ENCODE measurements at places on chromosomes 13 and 19. TPM values are rescaled to one million over a fixed set of nuclear protein-coding genes. Genes with fewer than 3 reads are reported as not detected.

Gene CASP14
- polyA plus RNA-seq: not detected

Gene ZNF317
- 18.5 TPM for polyA plus RNA-seq

Gene ZIC2
- 10.6 TPM for polyA plus RNA-seq

Gene NLRP7
- polyA plus RNA-seq: not detected

Gene TPGS1
- polyA plus RNA-seq: 83.2 TPM

Gene RAB8A
- 27.5 TPM for polyA plus RNA-seq

Gene DPRX
- polyA plus RNA-seq: not detected

Gene ZNF773
- polyA plus RNA-seq: 17.2 TPM

All from neural cell (in vitro differentiated cells).